ENCODE measurements at places on chromosomes 2 and 18.

- no peak for DNase-seq
These were observed 220.2 kb downstream of the BCL11A start for GRCh38 chr2:60333264-60333663.

- no peak for DNase-seq
These were observed 3.2 kb downstream of the DNAJB2 start for GRCh38 chr2:219282375-219282774.

GRCh38 chr2:120845277-120845676 is 109.6 kb downstream of the GLI2 start:
- peak; percentile 66 for DNase-seq

- DNase-seq, result peak; percentile 21
These were observed 58.7 kb downstream of the PUM2 start for GRCh38 chr2:20291846-20292408.

GRCh38 chr2:231386446-231386845 is 9.1 kb upstream of the B3GNT7 start:
- peak; percentile 82 for DNase-seq

- no peak for DNase-seq
These were observed 217.4 kb downstream of the CDCA7 start for GRCh38 chr2:173571887-173572680.

GRCh38 chr2:85066874-85067351 is 66.3 kb upstream of the TCF7L1 start:
- DNase-seq, result peak; percentile 86

DNA sequence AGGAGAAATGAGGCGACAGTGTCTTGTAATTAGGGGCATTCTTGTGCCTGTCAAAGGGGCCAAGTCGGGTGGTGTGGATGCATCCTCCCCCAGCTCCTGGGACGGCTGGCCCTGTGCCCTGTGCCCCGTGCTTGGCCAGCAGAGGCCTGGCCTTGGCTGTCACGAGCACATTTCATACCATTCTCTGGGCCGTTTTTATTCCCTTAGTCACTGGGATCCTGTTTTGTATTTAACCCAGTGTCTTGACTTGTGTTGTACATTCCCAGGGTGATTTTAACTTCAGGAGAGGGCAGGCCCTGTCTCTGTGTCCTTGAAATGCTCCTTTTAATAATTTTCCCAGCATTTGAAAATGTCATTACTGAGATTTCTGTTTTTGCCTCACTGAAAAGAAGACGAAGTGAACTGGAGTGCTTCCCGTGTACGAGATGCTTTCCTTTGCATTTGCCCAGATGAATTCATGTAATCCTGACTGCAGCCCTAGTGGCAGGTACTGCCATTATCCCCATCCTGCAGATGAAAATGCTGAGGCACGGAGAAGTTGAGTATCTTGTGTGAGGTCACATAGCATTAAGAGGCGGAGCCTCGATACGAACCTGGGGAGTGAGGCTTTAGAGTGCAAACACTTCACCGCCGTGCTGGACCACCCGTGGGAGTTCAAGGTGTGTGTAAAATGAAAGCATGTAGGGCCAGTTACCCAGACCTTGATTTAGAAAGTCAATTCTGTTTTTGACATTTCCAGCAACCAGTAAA is 57.0 kb downstream of the SH3RF3 start:
- peak; percentile 66 for DNase-seq

DNA sequence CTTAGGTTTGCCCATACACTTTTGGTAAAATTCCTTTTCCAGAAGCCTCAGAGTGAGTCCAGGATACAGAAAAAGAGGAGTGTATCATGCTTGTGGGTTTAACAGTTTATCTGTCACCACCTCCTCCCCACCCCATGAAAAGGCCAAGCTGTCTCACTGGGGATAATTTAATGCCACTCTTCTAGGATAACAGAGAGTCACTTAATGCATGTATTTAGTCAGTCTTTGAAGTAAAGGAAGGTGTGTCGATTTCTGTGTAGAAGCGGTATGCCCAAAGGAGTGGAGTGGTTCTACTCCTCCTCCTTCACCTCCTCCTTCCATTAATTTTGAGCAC is 116.4 kb downstream of the QPCT start:
- no peak for DNase-seq

DNA sequence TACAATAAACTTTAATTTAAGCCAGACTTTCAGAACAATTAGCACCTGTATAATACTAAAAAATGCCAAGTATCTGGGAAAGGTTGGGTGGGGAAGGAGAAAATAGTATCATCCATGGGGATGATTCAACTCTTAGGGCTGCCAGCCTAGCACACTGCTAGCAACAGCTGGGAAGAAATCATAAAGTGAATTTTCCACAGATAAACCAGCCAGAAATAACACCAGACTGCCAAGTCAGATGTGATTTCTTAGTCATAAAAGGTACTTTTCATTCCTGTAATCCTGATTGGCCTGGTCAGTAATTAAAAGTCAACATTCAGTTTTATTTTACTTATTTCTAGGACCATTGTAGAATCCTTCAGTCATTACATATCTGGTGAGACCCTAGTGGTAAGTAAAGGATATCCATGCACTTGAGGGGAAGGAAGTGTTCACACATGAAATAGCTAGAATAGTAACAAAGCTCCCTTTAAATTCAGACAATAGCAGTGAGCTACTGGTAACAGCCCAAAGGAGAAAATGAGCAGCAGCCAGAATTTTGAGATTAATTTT is 59.4 kb downstream of the LIMS1 start:
- peak; percentile 94 for DNase-seq

- peak; percentile 51 for DNase-seq
These were observed 29.5 kb upstream of the ITGB6 start for GRCh38 chr2:160229591-160229990.

GRCh38 chr18:50871846-50872245 is 7.1 kb upstream of the ME2 start:
- DNase-seq, result no peak

DNA sequence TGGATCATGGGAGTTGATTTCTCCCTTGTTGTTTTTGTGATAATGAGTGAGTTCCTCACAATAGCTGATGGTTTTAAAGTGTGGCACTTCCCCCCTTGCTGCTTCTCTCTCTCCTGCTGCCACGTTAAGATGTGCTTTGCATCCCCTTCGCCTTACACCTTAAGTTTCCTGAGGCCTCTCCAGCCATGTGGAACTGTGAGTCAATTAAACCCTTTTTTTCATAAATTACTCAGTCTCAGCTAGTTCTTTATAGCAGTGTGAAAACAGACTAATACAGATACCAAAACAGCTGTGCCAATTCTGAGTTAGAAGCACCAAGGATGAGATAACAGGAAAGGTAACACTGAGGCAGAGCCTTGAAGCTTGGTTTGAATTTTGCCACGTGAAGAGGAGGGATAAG is 44.7 kb downstream of the ITSN2 start:
- no peak for DNase-seq

DNA sequence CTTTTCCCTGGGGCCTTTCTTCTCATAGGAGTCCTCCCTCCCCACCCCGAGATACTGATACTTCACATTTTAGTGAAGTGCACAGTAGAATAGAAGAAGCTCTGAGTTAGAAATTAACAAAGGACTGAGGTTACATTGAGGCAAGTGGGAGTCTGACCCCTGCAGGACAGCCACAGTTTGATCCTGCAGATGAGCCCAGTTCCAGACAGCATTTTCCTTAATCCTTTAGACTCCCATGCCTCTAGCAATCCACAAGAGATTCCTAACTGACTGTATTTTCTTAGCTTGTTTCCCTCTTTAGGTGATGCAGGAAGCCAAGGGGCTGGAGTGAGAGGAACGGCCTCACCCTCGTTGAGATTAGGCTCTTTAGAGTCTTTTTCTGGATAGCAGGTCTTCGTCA is 204.0 kb downstream of the CYRIA start:
- DNase-seq, result no peak

GRCh38 chr2:62435720-62436119 is 70.3 kb downstream of the TMEM17 start:
- DNase-seq, result no peak

DNA sequence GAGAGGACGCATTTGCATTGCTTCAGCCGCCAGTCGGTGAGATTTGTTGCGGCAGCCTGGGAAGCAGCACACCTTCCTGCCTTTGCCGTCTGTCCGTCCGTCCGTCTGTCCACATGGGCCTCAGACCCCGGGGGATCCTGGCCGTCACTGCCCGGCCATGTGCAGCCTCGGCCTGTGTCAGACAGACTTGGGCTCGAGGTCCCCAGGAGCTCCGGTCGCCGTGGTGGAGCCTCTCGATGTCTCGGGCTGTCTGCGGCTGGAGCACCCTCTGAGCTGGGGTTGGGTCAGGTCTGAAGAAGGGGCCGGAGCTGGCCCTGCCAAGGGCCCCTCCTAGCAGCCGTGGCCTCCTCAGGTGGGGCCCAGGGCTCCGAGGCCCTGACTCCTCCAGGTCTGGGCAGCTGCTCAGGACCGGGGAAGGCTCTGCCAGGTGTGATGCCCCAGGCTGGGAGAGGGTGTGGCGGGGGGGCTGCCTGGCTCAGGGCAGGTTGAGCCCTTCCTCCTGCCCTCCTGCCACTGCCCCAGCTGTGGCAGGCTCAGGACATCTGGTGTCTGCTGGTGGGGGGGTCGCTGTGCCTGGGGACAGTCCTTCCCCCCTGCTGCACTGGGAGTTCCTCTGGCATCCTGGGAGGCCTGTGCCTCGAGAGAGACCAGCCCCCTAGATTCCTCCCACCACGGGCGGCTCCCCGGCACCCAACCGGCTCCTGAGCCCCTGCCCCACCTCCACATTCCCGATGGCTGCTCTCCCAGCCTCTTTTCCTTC is 11.8 kb downstream of the NEU4 start:
- no peak for DNase-seq

GRCh38 chr2:221573430-221574230 is 1.5 kb upstream of the EPHA4 start:
- peak; percentile 61 for DNase-seq

DNA sequence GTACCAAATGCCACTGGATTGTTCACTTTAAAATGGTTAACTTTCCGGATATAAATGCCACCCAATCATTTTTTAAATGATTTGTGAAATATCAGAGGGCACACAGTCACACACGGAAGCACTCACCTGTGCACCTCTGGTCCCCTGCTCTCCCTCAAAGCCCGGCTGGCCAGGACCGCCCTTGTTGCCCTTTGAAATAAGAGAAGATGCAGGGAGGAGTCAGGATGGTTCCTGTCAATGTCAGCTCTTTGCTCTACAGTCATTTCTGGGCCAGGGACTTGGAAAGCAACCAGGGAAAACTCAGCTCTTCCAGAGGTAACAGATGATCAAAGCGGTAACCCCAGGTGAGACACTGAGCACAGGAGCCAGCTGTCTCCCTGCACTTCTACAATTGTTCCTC is 60.7 kb downstream of the COL6A3 start:
- DNase-seq, result no peak

- no peak for DNase-seq
These were observed 6.9 kb downstream of the SP3 start for GRCh38 chr2:173958198-173958846.

GRCh38 chr2:164243315-164243714 is 378.0 kb downstream of the GRB14 start:
- DNase-seq, result no peak

DNA sequence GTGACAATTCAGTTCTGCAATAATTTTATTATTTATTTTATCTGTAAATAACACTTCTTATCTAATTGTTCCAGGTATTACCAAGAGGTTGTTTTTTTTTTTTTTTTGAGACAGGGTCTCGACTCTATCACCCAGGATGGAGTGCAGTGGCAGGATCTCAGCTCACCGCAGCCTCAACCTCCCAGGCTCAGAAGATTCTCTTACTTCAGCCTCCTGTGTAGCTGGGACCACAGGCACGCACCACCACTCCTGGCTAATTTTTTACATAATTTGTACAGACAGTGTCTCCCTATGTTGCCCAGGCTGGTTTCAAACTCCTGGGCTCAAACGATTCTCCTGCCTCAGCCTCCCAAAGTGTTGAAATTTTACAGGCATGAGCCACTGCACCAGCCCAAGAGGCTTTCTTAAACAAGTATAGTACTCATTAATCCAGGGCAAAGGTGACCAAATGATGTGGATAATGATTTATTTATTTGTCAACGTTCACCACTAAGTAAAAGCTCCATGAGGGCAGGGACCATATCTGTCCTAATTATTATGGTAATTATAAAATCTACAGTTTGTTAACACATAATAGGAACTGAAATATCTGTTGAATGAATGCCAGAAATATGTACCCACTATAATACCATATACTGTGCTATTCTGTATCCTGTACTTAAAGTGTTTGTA is 12.0 kb downstream of the STK17B start:
- DNase-seq, result no peak

DNA sequence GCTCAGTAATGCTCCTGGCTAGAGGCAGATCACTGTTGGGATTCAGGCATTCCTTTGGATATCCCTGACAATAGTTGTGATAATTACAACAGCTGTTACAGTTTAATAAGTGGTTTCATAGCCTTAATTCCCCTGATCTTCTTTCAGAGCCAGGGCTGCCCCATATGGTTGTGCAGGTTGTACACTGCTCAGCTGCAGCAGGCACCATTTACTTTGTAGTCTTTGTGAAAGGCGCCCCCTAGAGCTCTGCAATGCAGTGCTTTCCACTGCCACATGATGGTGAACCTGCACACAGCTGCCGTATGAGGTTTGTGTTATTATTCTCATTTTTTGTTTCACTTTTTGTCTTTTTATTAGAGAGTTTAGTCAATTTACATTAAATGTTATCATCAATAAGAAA is 239.1 kb downstream of the KCNS3 start:
- peak; percentile 53 for DNase-seq

- DNase-seq, result no peak
These were observed 167.9 kb downstream of the TMEM182 start for GRCh38 chr2:102929721-102930120.

- peak; percentile 94 for DNase-seq
These were observed 1.4 kb upstream of the LAPTM4A start for GRCh38 chr2:20052861-20053281.

- peak; percentile 92 for DNase-seq
These were observed 50.5 kb downstream of the IMPA2 start for GRCh38 chr18:12031846-12032245.

- no peak for DNase-seq
These were observed 68.6 kb upstream of the LPIN2 start for GRCh38 chr18:3081584-3081991.

DNA sequence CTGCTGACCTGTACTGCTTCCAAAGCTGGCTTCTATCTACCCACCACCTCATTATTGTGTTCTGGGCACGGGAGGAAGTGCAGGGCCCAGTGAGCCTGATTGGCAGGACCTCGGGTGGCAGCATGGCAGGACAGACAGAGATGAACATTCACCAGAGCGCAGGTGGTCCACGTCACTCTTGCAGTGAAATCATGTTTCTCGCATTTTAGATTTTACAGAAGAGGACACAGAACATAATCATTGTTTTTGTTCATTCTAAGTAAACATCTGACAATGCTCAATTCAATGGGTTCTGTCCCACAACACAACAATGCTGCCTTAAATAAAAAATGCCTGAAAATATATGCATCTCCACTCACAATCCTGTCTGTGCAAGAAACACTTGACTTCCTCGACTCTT is 11.5 kb upstream of the BIN1 start:
- no peak for DNase-seq

- no peak for DNase-seq
These were observed 14.5 kb upstream of the TTR start for GRCh38 chr18:31577195-31577594.

Data from fibroblast of mammary gland (primary cell).